Fibroblast of lung (primary cell): ENCODE measurements at places on chromosomes 4 and X.

GRCh38 chrX:118974088-118974907 lies at the start of gene LONRF3:
Gene LONRF3, plus strand, starts transcription at chrX:118974618. Its CDS starts 163 bp downstream, at chrX:118974781.
- peak; percentile 28 for DNase-seq

- no peak for DNase-seq
Observed at GRCh38 chrX:35726176-35726575, 72.0 kb upstream of the MAGEB16 start.

DNA sequence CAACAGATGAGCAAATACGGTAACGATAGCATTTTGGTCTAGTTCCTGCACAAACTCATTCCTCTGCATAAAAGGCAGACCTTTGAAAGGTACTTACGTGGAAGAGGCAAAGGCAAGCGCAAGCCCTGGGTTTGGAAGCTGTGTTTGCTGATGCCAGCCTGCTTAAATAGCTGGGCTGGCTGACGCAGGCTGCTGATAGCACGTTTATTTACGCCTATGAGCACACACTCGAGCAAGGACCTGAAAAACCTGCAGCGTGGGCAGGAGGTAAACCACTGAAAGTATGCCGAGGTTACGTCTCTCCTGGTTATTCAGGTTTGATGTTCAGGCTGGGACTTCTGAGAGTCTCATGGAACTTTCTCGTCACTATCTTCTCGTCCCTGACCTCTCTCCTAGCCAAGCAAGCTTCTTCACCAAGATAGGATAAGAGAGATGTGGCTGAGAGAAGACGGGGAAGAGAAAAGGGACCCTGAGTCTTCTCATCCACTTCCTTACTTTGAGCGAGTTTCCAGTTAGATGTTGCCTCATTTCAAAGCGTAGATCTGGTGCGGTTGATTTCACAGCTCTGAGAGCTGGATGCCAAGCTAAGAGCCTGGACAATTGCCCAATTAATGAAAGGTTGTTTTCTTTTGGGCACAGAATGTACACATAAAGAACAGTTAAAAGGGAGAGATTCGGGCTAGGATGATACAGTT lies at the start of gene HOPX:
Gene HOPX (minus strand): TSS at position 139 of the 695 bp plus-strand sequence. CDS start 23,480 bp downstream, outside the sequence.
- peak; percentile 33 for DNase-seq

DNA sequence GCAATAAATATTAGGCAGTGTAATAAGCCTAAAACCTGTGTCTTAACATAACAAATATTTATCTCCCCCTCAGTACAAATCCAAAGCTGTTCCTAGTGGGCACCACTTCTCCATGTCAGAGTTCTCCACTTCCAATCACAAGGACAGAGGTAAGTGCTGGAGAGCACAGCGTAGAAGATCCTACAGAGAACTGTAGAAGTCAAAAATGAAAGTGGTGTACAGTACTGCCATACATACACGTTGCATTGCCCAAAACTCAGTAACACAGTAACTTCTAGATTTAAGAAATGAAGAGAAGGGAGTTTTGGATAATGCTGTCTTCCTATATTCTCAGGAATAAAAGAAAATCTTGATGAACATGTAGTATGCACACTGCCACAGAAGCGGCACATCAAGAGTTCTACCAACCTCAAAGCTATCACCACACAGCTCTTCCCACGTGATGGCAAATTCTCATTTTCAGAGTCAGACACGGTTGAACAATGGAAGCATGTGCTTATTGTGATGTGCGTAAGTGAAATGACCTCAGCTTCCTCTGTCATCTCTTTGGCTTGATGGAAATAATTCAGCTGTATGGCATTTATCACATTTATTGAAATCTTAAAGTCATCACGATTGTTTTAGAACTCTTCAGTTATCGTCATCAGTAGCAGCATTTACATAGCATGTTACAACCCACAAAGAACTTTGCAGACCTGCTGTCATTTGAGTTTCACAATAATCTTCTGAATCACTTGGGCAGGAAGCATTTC lies 27.1 kb upstream of the SPANXN4 start:
- no peak for DNase-seq

GRCh38 chr4:36917413-36917812 lies 327.1 kb upstream of the NWD2 start:
- no peak for DNase-seq

GRCh38 chr4:57877047-57877458 lies 766.9 kb upstream of the IGFBP7 start:
- no peak for DNase-seq

- no peak for DNase-seq
Observed at GRCh38 chr4:108174856-108175255, 6.1 kb upstream of the LEF1 start.

- peak; percentile 96 for DNase-seq
Observed at GRCh38 chr4:181548873-181549575, 694.2 kb upstream of the TENM3 start.

DNA sequence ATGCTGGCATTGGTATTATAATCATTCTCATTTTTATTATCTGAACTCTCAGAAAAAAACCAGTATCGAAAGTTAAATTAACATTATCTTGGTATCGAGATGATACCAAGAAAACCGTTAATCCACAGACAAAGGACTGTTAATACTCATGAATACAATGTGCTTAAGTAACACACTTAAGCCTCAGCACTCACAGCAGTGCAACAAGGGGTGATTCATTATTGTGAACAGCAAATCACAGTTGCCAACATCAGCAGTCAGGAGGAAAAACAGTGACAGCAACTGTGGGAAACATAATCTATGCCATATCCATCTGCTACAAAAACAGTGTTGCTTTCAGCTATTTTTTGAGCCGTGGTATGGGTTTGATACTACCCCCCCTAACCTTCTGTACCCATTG lies 210.9 kb upstream of the ATOH1 start:
- DNase-seq = no peak

DNA sequence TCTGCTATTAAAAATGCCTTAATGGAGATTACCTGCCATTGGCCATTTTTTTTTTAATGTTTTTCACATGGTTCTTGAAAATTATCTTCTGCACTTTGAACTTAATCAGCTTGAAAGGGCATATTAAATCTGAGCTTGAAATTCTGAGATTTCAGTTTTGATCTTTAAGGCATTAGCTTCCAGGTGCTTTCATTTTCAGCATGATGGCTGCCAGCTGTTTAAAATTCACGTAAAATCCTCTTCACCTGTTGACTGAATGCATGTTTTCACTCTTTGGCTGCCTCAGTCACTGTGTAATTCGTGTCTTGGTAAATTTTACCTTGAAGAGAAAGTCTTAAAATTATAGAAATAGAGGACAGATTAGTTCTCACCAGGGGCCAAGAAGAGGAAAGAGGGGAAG lies 39.6 kb downstream of the SMAD1 start:
- no peak for DNase-seq

- DNase-seq = peak; percentile 57
Observed at GRCh38 chr4:124212815-124213630, 499.5 kb downstream of the ANKRD50 start.

- DNase-seq = no peak
Observed at GRCh38 chrX:17160975-17161374, 214.0 kb upstream of the NHS start.

GRCh38 chr4:143407474-143407873 lies 70.8 kb downstream of the GAB1 start:
- no peak for DNase-seq

- DNase-seq = no peak
Observed at GRCh38 chrX:12505127-12505526, 286.1 kb upstream of the PRPS2 start.

GRCh38 chr4:165651901-165652300 lies 221.1 kb upstream of the TLL1 start:
- no peak for DNase-seq

DNA sequence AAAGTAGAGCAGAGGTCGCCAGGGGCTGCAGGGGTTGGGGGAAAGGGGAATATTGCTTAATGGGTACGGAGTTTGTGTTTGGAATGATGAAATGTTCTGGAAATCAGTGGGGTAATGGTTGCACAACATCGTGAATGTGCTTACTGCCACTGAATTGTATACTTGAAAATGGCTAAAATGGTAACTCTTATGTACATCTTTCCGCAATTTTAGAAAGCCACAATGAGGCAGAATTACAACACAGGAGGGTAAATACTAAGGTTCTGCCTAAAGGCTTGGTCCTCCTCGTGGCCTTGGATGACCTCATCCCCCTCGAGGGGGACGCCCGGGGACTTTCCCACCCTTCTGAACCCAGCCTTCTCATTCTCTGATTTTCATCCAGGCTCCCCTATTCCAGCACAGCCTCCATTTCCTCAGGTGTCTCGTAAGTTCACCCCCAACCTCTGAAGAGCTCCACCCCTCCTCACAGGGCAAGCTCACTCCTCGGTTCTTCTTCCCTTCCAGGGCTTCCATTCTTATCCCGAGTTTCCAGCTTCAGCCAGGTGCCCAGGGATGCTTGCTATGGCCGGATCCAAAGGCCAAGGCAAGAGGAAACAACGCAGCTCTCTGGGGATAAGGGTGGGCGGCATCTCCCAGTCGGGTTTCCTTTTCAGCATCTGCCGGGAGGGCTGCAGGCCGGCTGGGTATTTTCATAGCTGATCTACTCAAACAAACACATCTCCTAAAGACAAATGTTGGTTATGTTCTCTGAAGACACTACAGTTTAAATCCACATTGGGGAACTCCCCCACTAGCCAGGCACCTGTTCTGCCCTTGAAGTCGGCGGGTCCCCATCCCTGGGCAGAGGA lies 71.3 kb upstream of the ACSL1 start:
- peak; percentile 45 for DNase-seq

- no peak for DNase-seq
Observed at GRCh38 chr4:150765216-150765615, 183.3 kb downstream of the MAB21L2 start.

GRCh38 chrX:119226446-119226845 lies 9.6 kb upstream of the PGRMC1 start:
- DNase-seq = peak; percentile 1

DNA sequence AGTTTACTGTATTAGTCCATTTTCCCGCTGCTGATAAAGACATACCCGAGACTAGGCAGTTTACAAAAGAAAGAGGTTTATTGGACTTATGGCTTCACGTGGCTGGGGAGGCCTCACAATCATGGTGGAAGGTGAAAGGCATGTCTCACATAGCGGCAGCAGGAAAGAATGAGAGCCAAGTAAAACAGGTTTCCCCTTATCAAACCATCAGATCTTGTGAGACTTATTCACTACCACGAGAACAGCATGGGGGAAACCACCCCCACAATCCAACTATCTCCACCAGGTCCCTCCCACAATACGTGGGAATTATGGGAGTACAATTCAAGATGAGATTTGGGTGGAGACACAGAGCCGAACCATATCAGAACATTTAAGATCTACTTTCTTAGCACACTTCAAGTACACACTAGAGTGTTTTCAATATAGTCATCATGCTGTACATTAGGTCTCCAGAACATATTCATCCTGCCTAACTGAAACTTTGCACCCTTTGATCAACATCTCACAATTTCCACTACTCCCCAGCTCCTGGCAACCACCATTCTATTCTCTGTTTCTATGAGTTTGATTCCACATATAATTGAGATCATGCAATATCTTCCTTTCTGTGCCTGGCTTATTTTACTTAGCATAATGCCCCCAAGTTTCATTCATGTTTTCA lies 341.0 kb downstream of the ARHGAP24 start:
- no peak for DNase-seq

- DNase-seq = no peak
Observed at GRCh38 chr4:84573385-84574068, 9.4 kb upstream of the CDS1 start.

DNA sequence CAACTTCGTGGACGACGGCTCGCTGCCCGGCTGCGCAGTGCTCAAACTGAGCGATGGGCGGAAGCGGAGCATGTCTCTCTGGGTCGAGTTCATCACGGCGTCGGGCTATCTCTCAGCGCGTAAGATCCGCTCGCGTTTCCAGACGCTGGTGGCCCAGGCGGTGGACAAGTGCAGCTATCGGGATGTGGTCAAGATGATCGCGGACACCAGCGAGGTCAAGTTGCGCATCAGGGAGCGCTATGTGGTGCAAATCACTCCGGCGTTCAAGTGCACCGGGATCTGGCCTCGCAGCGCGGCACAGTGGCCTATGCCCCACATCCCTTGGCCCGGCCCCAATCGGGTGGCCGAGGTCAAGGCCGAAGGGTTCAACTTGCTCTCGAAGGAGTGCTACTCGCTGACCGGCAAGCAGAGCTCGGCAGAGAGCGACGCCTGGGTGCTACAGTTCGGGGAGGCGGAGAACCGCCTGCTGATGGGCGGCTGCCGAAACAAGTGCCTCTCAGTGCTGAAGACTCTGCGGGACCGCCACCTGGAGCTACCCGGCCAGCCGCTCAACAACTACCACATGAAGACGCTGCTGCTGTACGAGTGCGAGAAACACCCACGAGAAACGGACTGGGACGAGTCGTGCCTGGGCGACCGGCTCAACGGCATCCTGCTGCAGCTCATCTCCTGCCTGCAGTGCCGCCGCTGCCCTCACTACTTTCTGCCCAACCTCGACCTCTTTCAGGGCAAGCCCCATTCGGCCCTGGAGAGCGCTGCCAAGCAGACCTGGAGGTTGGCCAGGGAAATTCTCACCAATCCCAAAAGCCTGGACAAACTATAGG lies 1.5 kb downstream of the MAB21L2 start:
- peak; percentile 60 for DNase-seq

DNA sequence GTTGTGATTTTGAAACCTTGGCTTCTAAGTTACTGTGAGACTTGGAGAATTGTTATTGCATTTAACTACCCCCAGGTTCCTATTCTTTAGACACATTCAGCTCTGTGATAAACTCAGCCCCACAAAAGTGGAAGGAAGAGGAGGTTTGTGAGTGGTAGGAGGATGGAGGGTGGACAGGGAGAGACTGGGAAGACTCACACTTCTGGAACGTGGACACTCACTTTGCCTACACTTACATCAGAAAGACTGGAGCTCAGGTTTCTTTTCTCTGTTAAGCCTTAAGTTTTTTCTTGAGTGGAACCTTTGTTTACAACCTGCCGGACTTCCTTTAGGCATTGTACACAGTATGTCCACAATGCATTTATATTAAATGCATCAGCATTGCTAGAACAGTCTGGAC lies 99.0 kb downstream of the AREG start:
- DNase-seq = peak; percentile 83

DNA sequence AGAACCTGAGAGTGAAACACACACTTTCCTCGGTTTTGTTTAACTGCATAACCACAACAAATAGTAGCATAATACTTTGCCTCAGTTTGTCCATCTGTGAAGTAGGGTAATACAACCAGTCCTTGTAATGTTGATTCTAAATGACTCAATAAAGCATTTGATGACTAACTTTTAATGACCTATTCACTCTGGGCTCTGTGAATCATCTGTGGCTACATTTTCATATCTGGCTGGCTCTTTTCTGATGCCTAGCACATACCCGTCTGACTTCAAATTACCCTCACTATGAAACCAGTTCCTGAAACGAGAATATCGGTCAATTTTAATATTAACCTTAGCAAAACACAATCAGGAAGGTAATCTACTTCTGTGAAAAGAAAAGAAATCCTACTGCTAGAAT lies 151.0 kb downstream of the SH2D1A start:
- DNase-seq = no peak
